ENCODE measurements at places on chromosomes 12 and 14. TPM values are rescaled to one million over a fixed set of nuclear protein-coding genes. Genes with fewer than 3 reads are reported as not detected.

Gene SLC7A8
- 4.3 TPM for total RNA-seq

Gene TRPV4
- 3.2 TPM for total RNA-seq

DNA sequence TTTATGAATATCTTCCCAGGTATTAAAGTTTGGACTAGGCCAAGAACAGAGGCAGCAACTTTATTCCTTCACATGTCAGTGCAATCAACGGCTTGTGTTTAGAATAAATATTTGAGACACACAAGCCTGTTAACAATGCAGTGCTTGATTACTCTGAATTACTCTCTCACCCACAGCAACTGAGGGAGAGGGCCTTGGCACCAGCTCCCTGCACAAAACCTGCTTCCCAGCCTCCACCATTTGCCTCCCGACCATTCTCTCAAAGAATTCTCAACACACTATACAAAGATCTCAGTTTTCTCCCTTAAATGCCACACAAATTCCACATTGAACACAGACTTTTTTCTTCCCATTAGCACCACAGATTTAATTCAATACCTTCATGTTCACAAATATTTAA is 77.0 kb downstream of the STON2 start:
- DNase-seq: no peak

- DNase-seq: peak; percentile 32
Observed at GRCh38 chr14:30223385-30223785, 295.7 kb upstream of the PRKD1 start.

DNA sequence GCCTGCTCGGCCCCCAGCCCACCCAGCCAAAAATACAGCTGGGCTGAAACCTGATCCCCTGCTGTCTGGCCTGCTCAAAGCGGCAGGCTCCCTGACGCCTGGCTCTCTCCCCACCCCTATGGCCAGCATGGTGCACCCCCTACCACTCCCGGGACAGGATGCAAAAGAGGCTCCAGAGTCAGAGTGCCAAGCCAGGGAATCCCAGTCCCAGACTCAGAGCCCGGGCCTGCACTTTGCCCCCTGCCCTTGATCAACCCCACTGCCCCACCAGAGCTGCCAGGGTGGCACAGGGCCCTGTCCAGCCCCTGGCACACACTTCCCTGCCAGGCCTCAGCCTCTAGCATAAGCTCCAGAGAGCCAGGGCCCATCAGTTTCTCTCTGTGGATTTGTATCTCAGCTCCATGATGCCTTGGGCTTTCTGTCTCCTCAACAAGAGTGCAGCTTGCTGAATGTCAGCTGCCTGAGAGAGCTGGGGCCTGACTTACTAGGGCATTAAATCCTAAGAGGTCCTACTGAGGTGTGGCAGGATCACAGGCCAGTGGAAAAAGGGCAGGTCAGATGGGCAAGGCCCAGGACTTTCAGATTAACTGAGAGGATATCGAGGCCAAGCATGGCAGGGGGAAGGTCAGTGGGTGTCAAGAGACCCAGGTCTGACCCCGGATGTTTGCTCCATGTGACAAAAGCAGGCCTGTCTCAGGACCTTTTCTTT is 13.9 kb downstream of the ACVRL1 start:
- no peak for DNase-seq
